NCI-H2081 (cell line): ENCODE measurements at places on chromosomes 12 and 14.

GRCh38 chr14:101475456-101476257 is 85.6 kb upstream of the DIO3 start:
- DNase-seq = no peak

GRCh38 chr14:96349286-96350075 is 13.7 kb downstream of the ATG2B start:
- no peak for DNase-seq

DNA sequence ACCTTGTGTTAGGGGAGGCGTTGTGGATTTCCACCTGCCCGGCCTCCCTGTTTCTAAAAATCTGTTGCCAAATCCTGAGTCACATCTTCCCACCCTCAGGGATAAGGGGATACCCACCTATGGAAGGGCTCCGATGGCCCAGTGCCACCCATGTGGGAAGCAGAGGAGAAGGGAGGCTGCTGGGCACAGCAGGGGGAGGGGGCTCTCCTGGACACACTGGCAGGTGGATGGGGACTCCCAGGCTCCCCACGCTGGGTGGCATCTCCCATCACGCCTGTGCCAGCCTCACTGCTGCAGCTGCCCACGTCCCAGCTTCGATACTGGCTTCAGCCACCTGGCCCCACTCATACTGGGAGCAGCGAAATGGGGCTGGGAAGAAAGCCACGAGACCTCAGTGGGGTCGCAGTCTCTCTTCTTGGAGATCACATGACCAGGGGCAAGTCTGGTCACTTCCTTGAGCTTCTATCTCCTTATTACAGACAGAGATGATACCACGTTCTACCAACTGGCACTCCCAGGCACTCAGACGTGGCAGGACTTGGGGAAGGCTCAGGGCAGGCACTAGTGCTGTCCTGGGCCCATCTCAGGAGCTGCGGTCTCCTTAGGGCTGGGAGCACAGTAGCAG is 72.2 kb downstream of the PITPNM2 start:
- no peak for DNase-seq

DNA sequence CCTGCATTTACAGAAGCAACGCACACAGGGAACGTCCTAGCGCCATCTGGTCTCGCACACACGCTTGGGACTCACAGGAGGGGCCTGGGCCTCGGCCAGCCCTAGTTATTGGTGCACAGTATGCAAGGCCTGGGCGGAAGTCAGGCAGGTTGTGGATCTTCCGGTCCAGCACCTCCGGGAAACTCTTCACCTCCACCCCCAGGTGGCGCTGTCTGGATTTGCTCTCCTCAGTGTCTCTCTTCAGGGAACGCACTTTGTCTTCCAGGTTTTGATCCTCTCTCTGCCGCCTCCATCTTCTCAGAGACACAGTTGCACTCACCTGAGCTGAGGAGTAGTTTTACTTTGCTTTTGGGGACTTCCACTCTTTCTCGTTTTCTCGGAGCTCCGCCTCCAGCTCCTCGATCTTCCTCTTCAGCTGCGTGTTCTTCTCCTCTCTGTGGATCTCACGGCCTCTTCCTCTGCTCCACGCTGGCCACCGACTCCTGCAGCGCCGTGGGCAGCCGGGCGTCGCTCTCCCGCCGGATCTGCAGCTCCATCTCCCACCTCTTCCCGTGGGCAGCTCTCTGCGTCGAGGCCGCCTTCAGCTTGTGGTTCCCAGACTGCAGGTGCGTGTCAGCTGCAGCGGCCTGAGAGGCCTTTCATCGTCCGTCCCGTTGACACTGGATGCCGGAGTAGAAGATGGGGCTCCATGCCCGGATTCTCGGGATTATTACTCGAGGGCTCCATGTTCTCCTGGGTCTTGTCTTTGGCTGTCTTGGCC is 933.8 kb downstream of the TMEM121 start:
- DNase-seq = no peak

DNA sequence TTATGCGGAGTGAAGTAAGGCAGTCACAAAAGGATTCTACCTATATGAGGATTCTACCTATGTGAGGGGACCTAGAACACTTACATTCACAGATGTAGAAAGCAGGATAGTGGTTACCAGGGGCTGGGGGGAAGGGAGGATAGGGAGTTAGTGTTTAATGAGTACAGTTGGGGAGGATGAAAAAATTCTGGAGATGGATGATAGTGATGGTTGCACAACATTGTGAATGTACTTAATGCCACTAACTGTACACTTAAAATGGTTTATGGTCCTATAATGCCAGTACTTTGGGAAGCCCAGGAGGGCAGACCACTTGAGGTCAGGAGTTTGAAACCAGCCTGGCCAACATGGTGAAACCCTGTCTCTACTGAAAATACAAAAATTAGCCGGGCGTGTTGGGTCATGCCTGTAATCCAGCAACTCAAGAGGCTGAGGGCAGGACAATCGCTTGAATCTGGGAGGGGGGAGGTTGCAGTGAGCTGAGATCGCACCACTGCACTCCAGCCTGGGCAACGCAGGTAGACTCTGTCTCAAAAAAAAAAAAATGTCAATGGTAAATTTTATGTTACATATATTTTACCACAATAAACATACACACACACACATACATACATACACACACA is 25.4 kb downstream of the SVOP start:
- no peak for DNase-seq

DNA sequence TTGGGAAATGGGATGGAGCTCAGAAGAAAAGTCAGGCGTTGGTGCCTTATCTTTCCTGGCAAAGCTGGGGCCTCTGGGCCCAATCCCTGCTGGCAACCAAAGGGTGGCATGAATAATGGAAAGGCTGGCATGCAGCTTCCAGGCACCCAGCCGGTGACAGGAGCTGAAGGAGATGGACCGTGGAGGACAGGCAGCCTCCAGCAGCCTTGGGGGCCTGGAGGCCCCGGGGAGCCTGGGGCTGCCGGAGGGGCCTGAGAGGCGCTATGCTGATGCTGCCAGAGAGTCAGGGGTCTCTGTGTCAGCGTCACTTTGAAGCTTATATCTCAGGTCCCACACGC is 38.2 kb upstream of the EML1 start:
- no peak for DNase-seq
